ENCODE measurements at places on chromosomes 5 and 9. TPM values are rescaled to one million over a fixed set of nuclear protein-coding genes. Genes with fewer than 3 reads are reported as not detected.

- H3K36me3 ChIP-seq = no peaks in the 10 kb centered on the region
- peak; percentile 88 for DNase-seq
- H3K4me3 ChIP-seq = peak overlapping the region; percentile 56
- H3K27me3 ChIP-seq = peaks cover 64% of the 10 kb centered on the region
Measured at GRCh38 chr5:1666812-1667588, 132.6 kb downstream of the MRPL36 start.

- no peaks in the 10 kb centered on the region for H3K27me3 ChIP-seq
- H3K4me3 ChIP-seq = no peak overlapping the region
- H3K4me1 ChIP-seq = peaks cover 21% of the 10 kb centered on the region
- DNase-seq = no peak
- no peaks in the 10 kb centered on the region for H3K36me3 ChIP-seq
Measured at GRCh38 chr5:134543820-134544614, 18.5 kb downstream of the JADE2 start.

DNA sequence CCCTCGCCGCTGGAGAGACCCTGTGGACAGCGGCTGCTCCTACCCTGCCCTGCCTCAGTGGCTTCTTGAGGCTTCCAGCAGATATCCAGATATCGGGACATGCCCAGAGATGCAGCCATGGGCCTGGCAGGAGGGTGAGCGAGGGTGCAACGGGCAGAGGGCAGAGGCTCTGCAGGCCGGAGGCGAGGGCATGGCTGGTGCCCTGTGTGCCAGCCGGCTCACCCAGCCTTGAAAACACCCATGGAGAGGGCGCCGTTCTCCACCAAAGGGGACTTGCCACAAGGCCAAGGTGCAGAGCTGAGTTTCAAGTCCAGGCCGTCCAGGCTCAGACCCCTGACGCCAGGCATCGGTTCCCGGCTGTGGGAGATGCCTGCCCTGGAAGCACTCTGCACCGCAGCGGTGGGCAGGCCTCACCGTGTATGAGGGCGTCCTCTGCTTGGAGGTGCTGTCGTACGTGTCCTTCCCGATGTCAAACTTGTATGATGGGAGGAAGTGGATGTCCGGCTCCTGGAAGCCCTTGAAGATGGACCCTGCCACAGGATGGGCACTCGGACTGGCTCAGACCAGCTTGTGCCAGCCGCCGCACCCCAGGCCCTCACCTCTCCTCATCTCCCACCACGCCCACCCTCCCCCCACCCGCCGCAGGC, 8.9 kb downstream of the INPP5E start:
- no peak overlapping the region for H3K27ac ChIP-seq
- DNase-seq = no peak
- no peaks in the 10 kb centered on the region for H3K36me3 ChIP-seq

DNA sequence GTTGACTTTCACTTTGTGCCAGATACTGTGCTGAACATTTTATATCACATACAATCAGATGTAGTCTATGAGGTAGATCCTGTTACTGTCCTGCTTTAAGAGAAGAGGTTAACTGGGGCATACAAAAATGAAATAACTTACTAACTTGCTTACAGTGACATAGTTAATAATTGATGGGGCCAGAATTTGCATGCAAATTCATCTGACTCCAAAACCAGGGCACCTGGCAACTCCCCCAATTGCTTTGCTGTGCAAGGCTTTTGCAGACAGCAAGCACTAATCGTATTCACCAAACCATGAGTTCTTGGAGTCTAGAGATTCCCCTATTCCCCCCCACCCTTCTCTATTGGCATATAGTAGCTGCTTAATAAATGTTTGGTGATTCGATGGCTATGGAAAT, 155.9 kb downstream of the TTLL11 start:
- DNase-seq = no peak
- no peak overlapping the region for H3K27ac ChIP-seq
- H3K27me3 ChIP-seq = peaks cover 5% of the 10 kb centered on the region
- H3K4me1 ChIP-seq = no peaks in the 10 kb centered on the region

DNA sequence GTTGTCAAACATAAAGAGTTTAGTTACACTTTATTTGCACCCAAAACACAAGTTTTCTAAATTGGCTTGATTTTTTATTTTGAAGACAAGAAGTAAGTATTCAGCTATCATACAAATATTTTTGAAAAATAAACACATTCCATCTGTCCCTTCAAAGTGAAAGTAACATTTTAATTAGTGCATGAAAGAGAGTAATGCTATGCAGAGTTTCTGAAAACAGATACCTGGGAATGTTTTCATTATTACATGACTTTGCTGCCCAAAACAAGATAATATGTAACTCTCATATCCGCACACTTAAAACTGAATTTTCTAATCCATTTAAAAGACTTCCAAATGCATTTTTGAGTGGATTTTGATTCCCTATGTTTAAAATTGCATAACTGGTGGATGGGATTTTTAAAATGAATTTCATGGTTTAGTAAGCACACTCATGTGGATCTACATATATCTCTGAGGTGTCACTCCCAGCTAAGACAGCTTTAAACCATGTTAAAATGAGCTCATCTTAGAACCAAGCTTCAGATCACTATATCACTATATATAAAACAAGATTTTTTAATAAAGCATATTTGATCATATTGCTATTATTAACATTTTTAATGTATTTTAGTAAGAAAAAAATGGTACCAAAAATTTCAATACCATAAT, 127.5 kb downstream of the ATPSCKMT start:
- H3K4me3 ChIP-seq = no peak overlapping the region
- DNase-seq = no peak
- H3K36me3 ChIP-seq = no peaks in the 10 kb centered on the region
- H3K27ac ChIP-seq = no peak overlapping the region

DNA sequence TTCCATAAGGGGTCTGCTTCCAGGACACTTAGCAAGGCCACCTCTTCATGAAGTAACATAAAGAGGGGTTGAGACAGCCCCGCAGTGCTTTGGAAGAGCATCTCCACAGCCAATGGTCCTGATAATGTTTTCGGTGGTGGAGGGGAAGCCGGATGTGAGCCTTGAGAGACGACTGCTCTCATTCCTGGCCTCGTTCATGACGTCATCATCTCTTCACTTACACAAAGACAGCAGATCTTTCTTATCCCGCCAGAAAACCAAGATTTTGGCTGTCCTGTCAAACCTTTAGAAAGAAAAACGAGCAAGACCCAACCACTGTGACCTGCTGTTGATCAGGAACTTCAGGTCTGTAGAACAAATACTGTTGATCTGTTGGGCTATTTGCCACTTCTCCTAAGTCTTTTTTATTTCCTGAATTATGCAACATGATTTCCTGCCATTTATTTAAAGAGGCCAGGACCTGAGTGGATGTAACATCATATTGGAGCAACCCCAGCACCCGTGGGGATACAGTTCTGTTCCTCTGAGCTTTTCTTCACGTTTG, 89.0 kb upstream of the IRX2 start:
- H3K4me1 ChIP-seq = no peaks in the 10 kb centered on the region
- no peaks in the 10 kb centered on the region for H3K36me3 ChIP-seq
- no peaks in the 10 kb centered on the region for H3K27me3 ChIP-seq

DNA sequence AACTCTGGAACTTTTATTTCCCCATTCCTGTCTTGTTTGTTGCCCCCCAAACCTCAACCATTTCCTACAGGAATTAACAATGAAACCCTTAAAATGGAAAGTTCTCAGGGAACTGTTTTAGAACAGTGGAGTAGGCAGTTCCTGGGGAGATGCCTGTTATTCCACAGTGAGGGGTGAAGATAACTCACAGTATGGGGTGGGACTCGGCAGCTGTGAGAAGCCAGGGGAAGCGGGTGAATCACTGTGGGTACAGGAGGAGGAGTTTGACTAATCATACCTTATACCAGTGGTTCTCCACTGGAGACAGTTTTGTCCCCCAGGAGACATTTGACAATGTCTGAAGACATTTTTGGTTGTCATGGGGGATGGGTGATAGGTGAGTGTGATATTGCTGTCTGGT, 36.9 kb upstream of the GLRA1 start:
- H3K27ac ChIP-seq = no peak overlapping the region
- H3K36me3 ChIP-seq = no peaks in the 10 kb centered on the region
- no peak for DNase-seq
- H3K4me1 ChIP-seq = peaks cover 24% of the 10 kb centered on the region
- H3K4me3 ChIP-seq = no peak overlapping the region

DNA sequence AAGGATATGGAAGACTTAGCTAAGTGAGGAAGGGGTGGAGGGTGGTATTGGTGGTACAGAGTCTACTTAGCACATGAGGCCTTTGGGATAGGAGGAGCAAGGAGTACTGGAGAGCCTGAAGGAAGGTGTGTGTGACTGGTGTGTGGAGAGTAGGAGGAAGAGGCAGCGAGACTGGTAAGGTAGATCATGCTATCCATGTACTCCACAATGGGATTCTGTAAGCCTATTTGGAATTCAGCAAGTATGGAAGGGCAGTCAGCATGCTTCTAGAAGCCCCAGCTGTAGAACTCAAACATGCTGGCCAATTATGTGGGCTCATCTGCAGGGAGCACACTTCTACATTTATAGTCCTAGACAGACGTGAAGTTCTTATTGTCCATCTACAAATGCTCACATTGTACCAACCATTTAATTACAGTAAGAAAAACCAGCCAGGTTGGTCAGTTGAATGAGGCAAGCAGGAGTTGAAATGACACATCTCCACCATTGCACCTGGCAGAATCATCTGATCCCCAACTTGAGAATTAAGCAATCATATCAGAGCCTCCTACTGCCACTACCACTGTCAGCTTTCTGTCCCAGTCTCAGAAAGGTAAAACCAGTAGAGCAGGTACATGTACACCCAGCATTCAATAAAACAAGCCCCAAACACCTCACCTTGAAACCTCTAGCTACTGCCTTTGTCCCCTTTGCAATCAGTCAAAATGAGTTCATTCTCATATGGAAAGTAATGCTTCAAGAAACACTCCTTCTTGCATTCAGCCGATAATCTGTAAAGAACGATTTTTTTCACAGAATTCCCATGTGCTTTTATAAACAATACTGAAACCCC, 60.9 kb upstream of the GLRX start:
- no peak overlapping the region for H3K27ac ChIP-seq
- no peaks in the 10 kb centered on the region for H3K27me3 ChIP-seq
- H3K4me1 ChIP-seq = peaks cover 6% of the 10 kb centered on the region
- no peaks in the 10 kb centered on the region for H3K36me3 ChIP-seq

DNA sequence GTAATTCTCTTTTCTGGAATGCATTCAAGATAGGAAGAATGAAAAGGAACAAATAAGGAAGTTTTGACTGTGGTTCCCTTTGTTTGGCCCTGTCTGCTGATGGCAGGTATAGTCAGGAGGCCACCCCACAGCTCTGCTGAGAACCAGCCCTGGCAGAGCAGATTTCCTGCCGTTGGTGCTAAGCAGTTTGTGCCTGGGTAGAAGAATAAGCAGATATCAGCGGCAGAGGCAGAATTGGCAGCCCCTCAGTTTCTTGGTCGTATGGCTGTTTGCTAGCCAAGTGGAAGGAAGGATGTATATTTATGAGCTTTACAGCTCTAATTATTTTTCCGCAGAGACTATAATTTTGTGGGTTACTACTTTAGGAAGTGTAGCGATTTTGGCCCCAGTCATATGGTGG, 310.2 kb upstream of the RFX3 start:
- DNase-seq = no peak
- H3K4me3 ChIP-seq = no peak overlapping the region
- no peaks in the 10 kb centered on the region for H3K36me3 ChIP-seq

DNA sequence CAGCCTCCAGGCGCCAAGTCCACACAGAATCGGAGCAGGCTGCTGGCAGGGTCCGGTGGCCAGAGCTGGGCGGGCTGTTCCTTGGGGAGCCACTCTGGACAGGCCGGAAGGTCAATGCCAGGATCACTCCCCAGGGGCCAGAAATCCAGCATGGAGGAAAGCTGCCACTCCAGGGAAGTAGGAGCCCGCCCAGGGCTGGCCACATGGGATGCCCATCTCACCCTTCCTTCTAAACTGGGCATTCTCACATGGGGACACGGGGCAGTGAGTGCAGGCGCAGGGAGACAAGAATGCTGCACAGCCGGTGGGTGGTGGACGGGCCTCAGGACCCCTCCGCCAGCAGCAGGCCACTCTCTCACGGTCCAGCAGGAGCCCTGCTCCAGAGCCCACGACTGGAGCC, 58.2 kb downstream of the ADAMTS2 start:
- DNase-seq = no peak
- H3K27ac ChIP-seq = no peak overlapping the region
- H3K27me3 ChIP-seq = no peaks in the 10 kb centered on the region
- H3K4me1 ChIP-seq = no peaks in the 10 kb centered on the region

Gene TAF11L6
- not detected for total RNA-seq

Gene SNX24
- total RNA-seq = 21.0 TPM

Gene PPP3R2
- not detected for total RNA-seq

Gene RNF208
- 0.77 TPM for total RNA-seq
